K562 (cell line): ENCODE measurements at places on chromosomes 6 and 20. TPM values are rescaled to one million over a fixed set of nuclear protein-coding genes. Genes with fewer than 3 reads are reported as not detected.

PLEKHG1 gene
- 0.03 TPM in 1 of 2 replicates, not detected in the other for polyA plus RNA-seq

KIF25 gene
- polyA plus RNA-seq = not detected in 2 replicates

SERPINB6 gene
- polyA plus RNA-seq = 145 and 159 TPM in 2 replicates

RBBP8NL gene
- not detected in 2 replicates for polyA plus RNA-seq

SFTA2 gene
- not detected in 2 replicates for polyA plus RNA-seq

SEL1L2 gene
- not detected in 2 replicates for polyA plus RNA-seq

YIPF3 gene
- polyA plus RNA-seq = 54.6 and 72.9 TPM in 2 replicates

PMEPA1 gene
- polyA plus RNA-seq = not detected in 2 replicates

HLA-C gene
- polyA plus RNA-seq = 1.4 and 2.4 TPM in 2 replicates

SLC17A1 gene
- polyA plus RNA-seq = not detected in 2 replicates

SYCP2L gene
- polyA plus RNA-seq = 25.0 and 29.9 TPM in 2 replicates

HUS1B gene
- 0.32 TPM in 1 of 2 replicates, not detected in the other for polyA plus RNA-seq

ULBP3 gene
- polyA plus RNA-seq = 0.33 TPM in 1 of 2 replicates, not detected in the other

SAMD5 gene
- 0.20 and 0.30 TPM in 2 replicates for polyA plus RNA-seq

RBM38 gene
- 79.6 and 84.1 TPM in 2 replicates for polyA plus RNA-seq

RNF182 gene
- polyA plus RNA-seq = 12.0 and 12.8 TPM in 2 replicates

SAMD10 gene
- polyA plus RNA-seq = 11.4 and 12.4 TPM in 2 replicates

CD24 gene
- polyA plus RNA-seq = 14.3 and 15.7 TPM in 2 replicates

TAP1 gene
- 6.0 and 6.9 TPM in 2 replicates for polyA plus RNA-seq

OOEP gene
- polyA plus RNA-seq = not detected in 2 replicates

THBS2 gene
- not detected in 2 replicates for polyA plus RNA-seq

WFDC12 gene
- polyA plus RNA-seq = not detected in 2 replicates

HLA-DQA1 gene
- 0.04 and 0.23 TPM in 2 replicates for polyA plus RNA-seq

ANKRD66 gene
- not detected in 2 replicates for polyA plus RNA-seq

ZC2HC1B gene
- polyA plus RNA-seq = not detected in 2 replicates

VSTM2L gene
- polyA plus RNA-seq = not detected in 2 replicates

EDN1 gene
- polyA plus RNA-seq = 0.07 TPM in 1 of 2 replicates, not detected in the other

MLN gene
- not detected in 2 replicates for polyA plus RNA-seq

LY6G6C gene
- 0.09 TPM in 1 of 2 replicates, not detected in the other for polyA plus RNA-seq

RBPJL gene
- not detected in 2 replicates for polyA plus RNA-seq

RNF114 gene
- polyA plus RNA-seq = 55.9 and 76.9 TPM in 2 replicates

HLA-DRB5 gene
- polyA plus RNA-seq = not detected in 2 replicates

LRFN2 gene
- polyA plus RNA-seq = not detected in 2 replicates

SYNDIG1 gene
- polyA plus RNA-seq = not detected in 2 replicates

KCNG1 gene
- 1.5 TPM in 2 replicates for polyA plus RNA-seq

VSX1 gene
- polyA plus RNA-seq = not detected in 2 replicates

C6orf163 gene
- polyA plus RNA-seq = 1.7 and 2.1 TPM in 2 replicates

DUSP15 gene
- polyA plus RNA-seq = 0.34 and 0.66 TPM in 2 replicates

GPR63 gene
- 3.7 and 4.3 TPM in 2 replicates for polyA plus RNA-seq

SLC2A4RG gene
- 62.6 and 84.4 TPM in 2 replicates for polyA plus RNA-seq
